MCF 10A (cell line): ENCODE measurements at places on chromosomes 3 and 15.
A peak's percentile ranks its signal among the peaks of the same experiment; 100 is the strongest.

DNA sequence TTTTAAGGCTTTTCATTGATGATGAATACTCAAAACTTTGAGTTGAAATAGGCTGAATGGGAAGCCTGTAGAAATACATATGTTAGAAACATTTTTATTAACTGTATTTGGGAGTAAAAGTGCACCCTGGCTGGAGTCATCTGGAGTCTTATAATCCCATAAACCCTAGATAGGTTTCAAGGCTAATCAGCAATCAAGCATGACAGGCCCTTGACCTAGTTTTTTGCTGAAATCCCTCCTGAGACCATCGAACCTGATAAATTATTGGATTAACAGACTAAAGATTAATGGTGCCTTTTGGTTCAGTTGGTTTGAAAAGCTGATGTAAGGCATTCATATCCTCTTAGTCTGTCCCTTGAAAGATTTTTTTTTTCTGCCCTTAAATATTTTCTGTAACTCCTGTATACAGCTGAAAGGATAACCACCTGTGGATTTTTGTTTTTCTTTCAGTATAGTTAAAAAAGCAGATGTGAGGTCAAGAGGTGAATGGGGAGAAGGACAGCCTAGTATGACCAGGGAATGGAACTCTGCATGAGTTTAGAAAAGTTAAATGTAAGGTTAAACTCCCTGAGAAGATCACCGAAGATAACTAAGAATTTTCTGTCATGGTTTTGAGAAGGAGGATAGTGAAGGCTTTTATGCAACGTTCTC lies 69.4 kb upstream of the STXBP5L start:
- DNase-seq = no peak

DNA sequence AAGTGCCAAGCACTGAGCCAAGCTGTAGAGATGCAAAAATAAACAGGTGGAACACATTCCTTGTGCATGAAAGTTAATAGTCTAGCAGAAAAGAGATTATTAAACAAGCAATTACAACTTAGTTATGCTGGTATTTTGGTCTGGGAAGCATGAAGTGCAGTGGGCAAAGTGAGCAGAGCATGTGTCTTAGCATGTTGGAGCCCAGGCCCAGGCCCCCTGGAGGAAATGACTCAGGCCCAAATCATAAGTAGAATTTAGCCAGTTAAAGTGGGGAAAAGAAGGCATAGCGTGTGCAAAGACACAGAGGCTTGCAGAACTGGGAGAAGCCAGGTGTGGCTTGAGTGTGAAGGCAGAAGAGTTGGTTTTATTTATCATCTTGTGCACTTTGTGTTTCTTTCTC lies 163.8 kb upstream of the ATP11B start:
- DNase-seq = peak; percentile 68

DNA sequence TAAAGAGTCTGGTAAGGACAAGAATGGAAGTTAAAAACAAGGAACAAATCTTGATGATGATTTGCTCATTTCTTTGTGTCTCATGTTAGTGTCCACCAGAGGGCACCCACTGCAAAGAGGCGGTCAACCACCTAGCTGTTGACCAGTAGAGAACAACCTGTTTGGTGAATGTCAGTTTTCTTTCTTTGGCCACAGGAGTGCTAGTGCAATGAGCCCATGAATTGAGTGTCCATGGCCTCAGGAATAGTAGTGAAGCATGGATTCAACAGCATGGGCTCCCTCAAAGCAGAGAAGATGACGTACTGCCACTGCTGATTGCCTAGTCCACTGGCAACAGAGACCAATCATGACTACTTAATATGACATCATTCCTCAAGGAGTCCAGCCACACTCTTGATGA lies 10.7 kb upstream of the CNTN6 start:
- DNase-seq = peak; percentile 28

- DNase-seq = peak; percentile 17
Measured at GRCh38 chr3:120177707-120178306, 83.6 kb upstream of the GSK3B start.

DNA sequence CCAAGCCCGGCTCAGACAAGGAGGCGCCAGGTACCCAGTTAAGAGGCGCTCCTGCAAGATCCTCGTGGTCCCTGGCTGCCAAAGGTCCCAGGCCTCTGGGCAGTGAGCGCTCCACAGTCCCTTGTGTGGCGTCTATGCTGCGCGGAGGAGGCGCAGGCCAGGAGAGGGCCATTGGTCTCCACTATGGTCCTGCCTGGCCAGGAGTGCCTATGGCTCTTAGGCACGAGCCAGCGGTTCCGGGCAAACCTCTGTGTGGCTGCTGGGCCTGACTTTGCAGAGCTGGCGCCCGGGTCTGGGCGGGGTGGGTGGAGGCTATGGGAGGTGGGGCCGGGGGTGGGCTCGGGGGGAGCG lies 660 bp upstream of the ADAMTSL3 start:
- no peak for DNase-seq
